Activated naive CD4-positive, alpha-beta T cell treated with anti-CD3 and anti-CD28 coated beads, Interleukin-2, amount 50 U/mL, for 16 hours (primary cell): ENCODE measurements at places on chromosomes 4 and X.
A peak's percentile ranks its signal among the peaks of the same experiment; 100 is the strongest.

DNA sequence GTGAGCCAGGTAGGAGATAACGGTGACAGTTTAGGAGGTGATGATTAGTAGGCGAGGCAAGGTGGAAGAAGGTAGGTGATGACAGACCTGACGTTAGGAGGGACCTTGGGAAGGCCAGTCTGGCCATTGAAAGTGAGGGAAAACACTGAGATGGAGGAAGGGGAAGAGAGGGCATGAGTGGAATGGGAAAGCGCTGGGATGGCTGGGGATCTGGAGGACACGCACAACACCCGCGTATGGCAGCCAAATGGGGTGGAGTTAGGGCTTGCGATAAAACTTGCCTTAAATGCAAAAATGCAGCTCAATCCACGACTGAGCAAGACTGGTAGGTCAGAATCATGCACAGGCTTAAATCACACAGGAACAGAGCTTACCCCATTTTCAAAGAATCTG, 605 bp upstream of the CDKL2 start:
- no peak for DNase-seq

- peak; percentile 35 for DNase-seq
These were observed 63.4 kb downstream of the NFKB1 start for GRCh38 chr4:102564399-102565059.

- no peak for DNase-seq
These were observed 91.4 kb upstream of the UCP1 start for GRCh38 chr4:140659943-140660700.

- no peak for DNase-seq
These were observed 17.8 kb upstream of the CHIC2 start for GRCh38 chr4:54082168-54082567.

DNA sequence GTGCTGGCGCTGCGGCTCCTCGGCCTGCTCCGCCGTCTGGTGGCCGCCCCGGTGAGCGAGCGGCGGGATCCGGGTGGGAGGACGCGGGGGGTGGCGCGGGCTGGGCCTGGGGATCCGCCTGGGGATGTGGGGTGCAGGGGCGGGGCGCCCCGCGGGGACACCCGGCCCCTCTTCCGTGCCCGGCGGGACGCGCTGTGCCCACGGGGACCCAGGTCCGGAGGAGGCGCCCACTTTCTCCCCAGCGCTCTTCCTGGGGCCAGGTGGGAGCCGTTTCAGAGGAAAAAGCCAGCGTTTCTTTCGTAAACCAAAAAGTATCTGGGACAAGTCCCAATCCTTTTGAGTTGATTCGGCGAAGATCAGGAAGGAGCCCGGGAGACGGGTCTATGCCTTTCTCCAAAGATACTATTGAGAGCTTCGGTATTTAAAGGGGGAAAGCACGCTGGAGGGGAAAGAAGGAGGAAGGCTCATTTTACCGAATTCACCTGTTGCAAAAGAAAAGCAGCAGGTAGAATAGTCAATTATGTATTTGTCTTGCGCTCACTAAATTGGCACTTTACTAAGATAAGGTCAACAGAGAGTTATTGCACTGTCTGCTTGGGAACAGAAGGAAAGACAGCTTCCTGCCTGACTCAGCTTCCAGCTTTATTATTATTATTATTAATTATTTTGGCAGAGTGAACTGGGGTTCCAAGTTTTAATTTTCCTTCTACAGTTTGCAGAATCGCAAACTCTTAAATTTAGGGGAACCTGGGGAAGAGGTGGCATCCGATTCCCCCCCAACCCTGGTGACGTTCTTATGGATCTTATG, 81.5 kb upstream of the CD99 start:
- DNase-seq, result no peak

GRCh38 chr4:1948232-1948631, 60.5 kb downstream of the NELFA start:
- no peak for DNase-seq

GRCh38 chrX:115525486-115525885, 35.5 kb upstream of the PLS3 start:
- DNase-seq, result no peak

GRCh38 chrX:124015721-124016120, 54.2 kb downstream of the STAG2 start:
- no peak for DNase-seq

GRCh38 chr4:105784761-105785160, 76.2 kb downstream of the GSTCD start:
- no peak for DNase-seq

GRCh38 chr4:40409835-40410234, 74.7 kb downstream of the CHRNA9 start:
- DNase-seq, result no peak

GRCh38 chr4:149784018-149784417, 31.6 kb downstream of the IQCM start:
- no peak for DNase-seq

DNA sequence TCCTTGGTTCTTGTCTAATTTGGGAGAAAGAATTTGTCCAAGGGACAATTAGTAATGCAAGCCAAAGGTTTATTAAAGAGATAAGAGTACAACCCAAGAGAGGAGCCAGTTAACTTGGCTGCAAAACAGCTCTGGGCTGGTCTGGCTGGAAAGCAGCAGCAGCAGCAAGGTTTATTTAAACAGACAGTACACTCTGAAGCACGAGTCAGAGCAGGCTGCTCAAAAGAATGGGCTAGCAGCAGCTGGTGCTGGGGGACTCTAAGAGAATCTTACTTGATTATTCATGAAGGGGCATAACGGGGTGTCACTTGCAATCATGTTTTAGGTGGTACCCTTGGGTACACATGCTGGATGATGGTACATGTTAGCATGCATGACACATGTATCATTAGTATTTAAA, 17.1 kb upstream of the CT47C1 start:
- DNase-seq, result no peak

DNA sequence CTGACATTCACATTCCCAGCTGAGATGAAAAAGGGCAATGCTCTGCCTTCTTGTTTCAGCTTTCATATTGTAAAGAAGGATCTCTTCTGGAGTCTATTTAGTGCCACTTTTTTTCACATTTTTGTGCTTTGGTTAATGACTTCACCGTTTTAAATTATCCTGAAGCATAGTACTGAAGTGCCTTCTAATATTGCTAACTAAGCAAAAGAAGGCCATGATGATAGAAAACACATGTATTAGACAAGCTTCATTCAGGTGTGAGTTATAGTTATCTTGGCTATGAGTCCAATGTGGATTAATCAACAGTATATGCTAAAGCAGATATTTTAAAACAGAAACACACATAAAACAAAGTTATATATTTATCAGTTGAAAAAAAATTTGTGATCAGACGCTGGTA, 40.4 kb downstream of the NXT2 start:
- DNase-seq, result no peak
